MG63 (cell line): ENCODE measurements at places on chromosomes 7 and 10. TPM values are rescaled to one million over a fixed set of nuclear protein-coding genes. Genes with fewer than 3 reads are reported as not detected.

Gene APBB1IP
- total RNA-seq = not detected in 2 replicates

Gene RTKN2
- 1.3 and 2.7 TPM in 2 replicates for total RNA-seq

Gene SLC26A4
- total RNA-seq = 0.47 and 0.49 TPM in 2 replicates

Gene NPTX2
- total RNA-seq = 0.94 and 2.1 TPM in 2 replicates

Gene MICALL2
- 7.9 and 13.5 TPM in 2 replicates for total RNA-seq

Gene GRB10
- 27.5 and 33.1 TPM in 2 replicates for total RNA-seq

Gene C10orf67
- total RNA-seq = not detected in 2 replicates

Gene SPDYE2B
- total RNA-seq = not detected in 2 replicates

DNA sequence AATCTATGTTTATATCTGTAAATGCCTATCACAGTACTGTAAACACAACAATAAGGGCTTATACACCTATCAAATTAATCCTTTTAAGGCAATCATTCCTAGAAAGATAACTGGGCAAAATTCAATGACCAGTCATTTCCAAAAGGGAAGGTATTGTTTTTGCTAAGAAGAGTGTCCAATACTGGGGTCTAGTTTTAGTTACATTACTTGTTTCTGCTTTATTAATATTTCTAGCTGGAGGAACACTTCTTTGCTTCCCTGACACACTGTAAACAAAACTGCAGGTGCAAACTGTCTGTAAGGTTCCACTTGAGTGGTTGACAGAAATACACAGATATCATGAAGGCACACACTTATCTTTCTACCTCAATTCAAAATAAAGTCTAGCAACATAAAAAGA is 84.2 kb upstream of the FAM133B start:
- DNase-seq = no peak

- DNase-seq = peak; percentile 9
Observed at GRCh38 chr7:99631295-99632109, 14.8 kb downstream of the ZSCAN25 start.

- DNase-seq = no peak
Observed at GRCh38 chr7:80882213-80882801, 36.5 kb downstream of the SEMA3C start.

DNA sequence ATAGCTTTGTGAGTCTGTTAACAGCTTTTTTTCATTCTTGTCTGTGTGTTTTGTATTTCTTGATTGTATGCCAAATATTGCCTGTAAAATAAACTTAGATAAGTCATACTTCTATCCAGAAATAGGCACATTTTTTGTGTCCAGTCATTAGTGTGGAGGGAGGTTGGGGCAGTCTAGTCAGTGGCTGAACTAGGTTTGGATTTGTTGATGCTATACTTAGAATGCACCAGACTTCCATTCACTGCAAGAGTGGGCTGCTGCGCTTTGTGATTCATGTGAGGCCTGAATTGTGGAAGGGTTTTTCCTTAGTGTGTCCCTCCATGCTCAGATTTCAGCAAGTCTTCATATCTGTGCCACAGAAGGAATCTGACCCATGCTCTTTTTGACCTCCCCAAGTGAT is 50.0 kb downstream of the TRUB1 start:
- DNase-seq = no peak

GRCh38 chr7:2154121-2154520 is 78.6 kb downstream of the MAD1L1 start:
- DNase-seq = no peak

DNA sequence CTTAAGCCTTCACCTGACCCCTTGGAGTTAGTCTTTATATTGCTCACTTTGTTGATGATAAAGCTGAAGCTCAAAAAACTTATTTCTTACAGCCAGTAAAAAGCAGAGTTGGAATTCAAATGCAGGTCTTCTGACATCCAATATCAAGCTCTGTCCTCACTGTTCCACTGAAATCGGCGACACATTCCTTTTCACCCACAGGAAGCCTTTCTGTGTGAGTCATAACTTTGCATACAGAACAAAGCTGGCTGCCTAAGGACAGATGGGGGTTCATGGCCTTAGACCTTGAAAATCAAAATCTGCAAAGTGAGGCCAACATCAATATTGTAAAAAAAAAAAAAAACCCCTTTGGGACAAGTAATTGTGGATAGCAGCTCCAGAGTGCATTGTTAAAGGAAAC is 21.8 kb upstream of the AKR1B1 start:
- no peak for DNase-seq

DNA sequence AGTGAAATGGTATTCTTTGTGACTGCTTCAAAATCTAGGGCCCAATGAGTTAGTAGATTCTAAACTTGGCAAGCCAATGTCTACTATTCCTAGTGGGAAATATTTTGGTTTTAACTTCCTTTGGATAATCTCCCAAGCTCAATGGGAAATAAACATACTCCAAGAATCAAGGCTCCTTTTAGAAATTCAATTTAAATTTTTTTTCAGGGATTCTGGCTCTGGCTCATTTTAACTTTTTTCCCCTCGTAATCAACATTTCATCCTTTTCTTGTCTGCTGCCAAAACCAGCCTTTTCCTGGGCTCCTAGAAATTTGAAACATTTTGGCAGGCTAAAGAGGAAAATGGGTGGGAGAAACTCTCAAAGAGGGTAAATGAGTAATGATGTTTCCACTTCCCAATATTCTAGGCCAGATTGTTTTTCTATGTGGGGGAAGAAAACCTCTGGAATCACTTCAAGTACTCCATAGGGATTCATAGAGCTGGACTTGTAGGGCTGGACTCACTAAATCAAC is 85.6 kb upstream of the AGR3 start:
- DNase-seq = peak; percentile 46
